ENCODE measurements at places on chromosomes 1 and 21. TPM values are rescaled to one million over a fixed set of nuclear protein-coding genes. Genes with fewer than 3 reads are reported as not detected.

The ATP6V1G3 gene
- not detected for total RNA-seq

GRCh38 chr1:169044296-169044695 is 62.2 kb upstream of the ATP1B1 start:
- no peak for DNase-seq

DNA sequence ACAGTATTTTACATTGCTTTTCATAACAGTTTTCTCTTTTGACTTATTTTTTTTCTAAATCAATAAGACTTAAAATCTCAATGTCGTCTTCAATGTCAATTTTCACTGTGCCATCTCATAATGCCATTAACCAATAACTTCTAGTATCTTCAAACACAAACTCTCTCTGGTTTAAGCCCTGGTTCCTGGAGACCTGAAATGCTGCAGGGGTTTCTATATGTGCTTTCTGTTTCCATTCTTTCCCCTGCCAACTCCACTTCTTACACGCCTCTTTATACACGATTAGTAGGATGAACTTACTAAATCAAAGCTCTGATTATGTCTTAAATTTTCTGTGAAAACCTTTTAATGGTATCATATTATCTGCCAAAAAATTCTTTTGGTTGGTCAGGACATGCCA is 191.4 kb downstream of the AMY1C start:
- no peak for DNase-seq

DNA sequence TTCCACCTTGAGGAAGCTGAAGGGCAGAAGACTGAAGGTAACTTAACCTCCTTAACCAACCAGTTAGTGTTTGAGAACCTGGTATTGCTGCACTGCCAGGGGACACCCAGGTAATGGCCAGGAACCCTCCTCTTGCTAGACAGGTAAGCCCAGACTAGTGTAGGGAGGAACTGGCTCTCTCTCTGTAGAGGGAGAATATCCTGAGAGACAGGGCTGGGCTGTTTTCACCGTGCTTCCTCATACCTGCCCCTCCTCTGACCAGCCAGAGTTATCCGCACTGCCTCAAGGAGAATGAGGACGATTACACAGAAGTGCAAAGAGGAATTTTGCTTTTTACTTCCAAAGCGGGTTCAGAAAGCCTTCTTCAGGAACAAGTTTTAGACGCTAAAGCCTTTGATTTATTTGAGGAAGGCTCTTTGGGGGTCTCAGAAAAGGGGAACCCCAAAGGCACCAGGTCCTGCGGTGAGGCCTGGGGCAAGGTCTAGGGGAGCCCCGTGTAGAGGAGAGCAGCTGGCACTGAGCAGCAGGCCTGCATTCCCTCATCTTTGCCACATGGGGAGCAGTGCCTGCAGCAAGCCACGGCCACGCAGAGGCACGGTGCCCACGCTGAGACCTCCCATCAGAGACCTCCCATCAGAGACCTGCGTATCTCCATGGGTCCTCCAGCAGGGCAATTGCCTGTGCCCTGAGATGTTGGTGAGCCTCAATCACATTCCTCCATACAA is 13.5 kb downstream of the GNG4 start:
- DNase-seq = no peak

DNA sequence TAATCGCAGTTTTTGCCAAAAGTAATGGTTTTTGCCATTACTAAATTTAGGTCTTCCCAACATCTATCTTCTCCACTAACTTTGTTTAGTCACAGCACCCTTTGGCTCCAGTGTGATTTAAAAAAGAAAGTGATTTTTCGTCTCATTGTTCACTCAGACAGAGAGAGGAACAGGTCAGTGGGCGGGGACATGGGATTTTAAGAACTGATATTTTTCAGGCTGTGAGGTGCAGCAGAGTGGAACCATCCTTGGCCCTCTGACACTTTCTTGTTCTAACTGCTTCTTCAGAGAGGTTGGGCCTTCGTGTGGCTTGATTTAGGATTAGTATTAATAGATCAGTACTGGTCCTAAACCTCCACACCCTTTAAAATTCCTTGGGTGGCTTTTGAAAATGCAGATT is 38.8 kb downstream of the CASQ2 start:
- DNase-seq = no peak

The WNT3A gene
- not detected for total RNA-seq

DNA sequence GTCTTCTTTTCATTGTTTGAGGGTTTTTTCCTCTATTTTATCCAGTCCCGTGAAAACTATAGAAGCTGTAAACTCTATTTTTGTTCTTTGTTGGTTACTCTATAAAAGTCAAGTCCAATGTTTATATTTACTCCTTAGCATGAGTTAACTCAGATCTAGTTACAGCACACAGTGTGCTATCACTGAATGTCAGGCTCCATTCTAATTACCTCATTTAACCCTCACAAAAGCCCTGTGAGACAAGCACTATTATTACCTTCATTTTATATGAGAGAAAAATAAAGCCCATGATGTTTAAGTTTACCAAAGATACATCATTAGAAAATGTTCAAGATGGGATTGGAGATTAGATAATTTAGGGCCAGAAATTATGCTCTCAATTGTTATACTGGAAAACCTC is 251.4 kb upstream of the SNX7 start:
- no peak for DNase-seq

DNA sequence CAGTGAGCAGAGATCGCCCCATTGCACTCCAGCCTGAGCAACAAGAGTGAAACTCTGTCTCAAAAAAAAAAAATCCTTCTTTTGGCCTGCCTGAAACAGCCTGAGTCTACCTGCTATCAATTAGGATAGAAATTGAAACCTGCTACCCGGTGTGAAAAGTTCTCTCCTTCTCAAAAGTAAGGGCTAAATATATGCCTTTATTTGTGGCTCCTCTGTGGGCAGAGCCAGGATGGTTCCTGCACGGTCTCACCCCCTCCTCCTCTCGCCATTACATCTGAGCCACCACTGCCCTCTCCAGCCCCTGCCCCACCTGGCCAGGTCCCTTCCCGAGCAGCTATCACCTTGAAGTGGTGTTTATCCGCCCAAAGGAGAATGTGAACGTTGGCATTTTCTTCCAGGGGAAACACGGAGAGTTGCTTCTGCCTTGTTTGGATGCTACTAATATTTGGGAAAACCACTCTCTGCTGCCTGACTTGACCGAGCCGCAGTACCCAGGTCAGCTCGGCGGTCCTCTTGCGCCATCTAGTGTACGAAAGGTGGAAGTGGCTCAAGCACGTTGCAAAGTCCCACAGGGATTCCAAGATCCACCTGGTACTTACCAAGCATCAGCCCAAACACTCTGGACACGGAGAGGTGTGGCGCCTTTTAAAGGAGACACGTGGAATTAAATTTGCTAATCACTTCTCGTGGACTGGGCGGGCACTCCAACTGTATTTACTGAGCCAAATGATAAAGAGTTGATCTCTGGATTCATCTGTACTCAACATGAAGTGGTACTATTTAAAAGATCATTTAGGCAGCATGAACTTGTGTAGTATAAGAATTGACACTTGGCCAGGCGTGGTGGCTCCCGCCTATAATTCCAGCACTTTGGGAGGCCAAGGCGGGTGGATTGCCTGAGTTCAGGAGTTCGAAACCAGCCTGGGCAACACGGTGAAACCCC is 31.9 kb downstream of the SETD4 start:
- peak; percentile 49 for DNase-seq

GRCh38 chr1:161491472-161491871 is 13.8 kb upstream of the FCGR2A start:
- no peak for DNase-seq

DNA sequence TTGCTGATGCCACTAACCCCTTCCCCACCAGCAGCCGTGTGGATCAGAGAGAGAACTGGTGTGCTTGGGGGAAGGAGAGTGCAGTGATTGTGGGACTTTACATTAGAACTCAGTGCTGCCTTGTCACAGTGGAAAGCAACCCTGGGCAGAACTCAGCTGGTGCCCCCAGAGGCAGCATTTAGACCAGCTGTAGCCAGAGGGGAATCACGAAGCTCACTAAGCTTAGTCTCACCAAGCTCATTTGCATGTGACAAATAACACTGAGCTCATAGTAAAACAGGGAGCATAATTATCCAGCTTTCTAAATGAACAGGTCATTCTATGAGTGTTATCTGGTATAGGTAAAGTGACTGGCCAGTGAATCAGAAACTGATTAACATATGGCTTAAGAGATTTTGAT is 9.8 kb upstream of the SMAP2 start:
- peak; percentile 45 for DNase-seq

The OR10Z1 gene
- total RNA-seq = not detected

DNA sequence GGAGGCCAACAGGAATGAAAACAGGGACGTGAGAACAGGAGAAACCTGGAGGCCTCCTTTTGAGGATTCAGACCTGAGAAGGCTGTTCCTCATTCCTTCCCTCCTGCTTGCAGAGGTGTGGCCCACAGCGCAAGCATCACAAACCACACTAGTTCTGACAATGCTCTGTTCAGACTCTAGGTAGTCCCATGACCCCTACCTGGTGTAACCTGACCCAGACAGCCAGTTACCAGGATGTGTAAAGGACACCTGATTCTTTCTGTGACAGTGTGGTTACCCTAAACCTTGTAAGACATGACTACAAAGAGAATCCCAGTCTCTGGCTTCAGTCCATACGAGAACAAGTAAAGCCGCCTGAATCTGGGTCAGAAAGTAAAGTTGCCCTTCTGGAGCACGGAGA is 3.2 kb downstream of the MECR start:
- no peak for DNase-seq

DNA sequence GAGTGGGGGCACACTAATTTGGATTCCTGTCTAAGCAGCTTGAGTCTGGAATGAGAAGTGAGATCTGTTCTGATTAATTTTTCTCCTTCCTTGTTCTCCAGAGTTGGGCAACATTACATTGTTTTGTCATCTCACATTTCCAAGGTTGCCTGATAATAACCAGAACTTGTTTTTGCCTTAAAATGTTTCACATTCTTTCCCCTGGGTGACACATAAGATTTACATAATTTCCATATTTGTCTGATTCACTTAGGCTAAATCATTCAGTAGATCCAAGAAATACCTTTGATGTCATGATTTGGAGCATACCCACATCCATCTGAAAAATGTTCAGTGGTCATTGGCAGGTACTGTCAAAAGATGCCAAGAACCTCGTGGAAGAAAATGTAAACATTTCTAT is 60.3 kb downstream of the XCL2 start:
- no peak for DNase-seq

- no peak for DNase-seq
These were observed 67.2 kb downstream of the SCCPDH start for GRCh38 chr1:246791303-246791918.

GRCh38 chr1:204714194-204714860 is 28.8 kb upstream of the LRRN2 start:
- DNase-seq = no peak

The NR5A2 gene
- 0.07 TPM for total RNA-seq

DNA sequence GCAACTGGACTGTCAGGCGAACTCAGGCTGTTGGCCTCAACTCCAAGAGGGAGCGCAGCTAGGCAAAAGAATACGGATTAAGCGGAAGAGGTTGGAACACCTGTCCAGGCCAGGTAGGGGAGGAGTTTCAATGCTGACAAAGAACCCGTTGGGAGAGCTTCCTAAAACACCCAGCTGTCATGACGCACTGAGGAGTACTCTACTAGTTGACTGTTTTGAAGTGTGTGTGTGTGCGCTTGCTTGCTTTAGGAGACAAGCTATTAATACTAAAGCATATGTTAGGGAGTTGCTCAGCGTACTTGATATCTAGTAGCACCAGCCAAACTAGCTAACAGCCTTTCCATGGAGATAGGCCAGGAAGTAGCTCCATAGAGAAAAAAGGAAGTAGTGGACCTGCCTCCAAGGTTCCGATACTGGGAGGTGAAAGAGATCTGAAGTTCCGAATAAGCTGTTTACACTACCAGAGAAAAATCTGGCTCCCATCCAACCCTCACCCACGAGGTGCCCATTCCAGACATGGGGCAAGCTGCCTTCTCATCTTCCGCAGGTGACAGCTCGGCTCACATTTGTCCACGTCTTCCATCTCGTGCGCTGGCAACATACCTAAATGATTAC is 974 bp upstream of the FNBP1L start:
- no peak for DNase-seq

- no peak for DNase-seq
These were observed 30.5 kb downstream of the KCNC4 start for GRCh38 chr1:110240476-110241210.

The SUSD4 gene
- not detected for total RNA-seq

DNA sequence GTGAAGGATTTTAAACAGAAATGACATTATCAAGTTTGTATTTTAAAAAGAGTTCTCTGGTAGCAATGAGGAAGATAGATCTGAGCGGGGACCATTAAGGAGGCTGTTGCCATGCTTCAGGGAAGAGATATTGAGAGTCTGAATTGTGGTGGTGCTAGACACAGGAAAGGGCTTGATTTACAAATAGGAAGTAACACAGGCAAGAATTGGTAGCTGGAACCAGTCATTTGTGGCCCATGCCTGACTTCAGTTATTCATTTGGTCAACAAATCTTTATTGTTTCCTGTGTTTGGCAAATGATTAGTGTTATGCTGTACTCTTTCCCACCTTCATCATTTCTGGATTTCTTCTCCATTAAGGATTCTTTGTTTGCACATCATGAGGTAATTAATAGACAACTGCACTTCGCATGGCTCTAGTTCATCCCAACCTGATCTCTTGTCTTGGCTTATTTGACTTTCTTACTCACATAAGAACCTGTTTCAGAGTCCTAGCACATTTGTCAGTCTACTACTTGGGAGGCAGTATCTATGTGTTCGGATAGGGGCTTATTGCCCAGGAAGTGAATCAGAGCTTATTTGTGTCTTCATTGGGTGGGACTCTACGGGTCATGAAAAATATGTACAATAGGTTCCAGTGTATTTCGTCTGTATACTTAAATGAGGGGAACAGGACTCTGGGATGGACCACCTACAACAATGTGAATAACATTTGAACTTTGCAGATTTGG is 32.3 kb downstream of the EEIG2 start:
- no peak for DNase-seq

DNA sequence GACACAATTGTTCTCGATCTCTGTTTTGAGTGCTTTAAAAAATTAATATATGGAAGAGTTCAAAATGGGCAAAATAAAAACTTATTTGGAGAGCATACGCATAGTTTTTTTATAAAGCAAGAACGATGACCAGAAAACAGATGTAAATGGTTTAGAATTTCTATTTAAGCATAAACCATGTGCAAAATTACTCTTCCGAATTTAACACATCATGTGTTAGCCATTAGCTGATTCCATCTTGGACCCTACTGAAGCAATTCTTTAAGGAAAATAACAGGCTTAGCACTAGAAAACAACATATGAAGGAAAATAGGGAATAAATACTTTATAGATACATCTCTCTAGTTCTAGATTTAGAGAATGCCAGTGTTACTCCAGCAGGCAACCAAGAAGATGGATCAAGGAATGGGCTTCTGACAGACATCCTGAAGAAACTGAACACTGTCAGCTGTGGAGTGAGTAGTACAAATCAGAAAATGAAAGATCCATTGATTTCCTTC is 26.7 kb downstream of the CDC7 start:
- no peak for DNase-seq

GRCh38 chr1:35447278-35447677 is 109.9 kb downstream of the KIAA0319L start:
- DNase-seq = no peak

The UQCRH gene
- 243 TPM for total RNA-seq

The CFHR1 gene
- total RNA-seq = not detected

The DENND1B gene
- total RNA-seq = 19.2 TPM

DNA sequence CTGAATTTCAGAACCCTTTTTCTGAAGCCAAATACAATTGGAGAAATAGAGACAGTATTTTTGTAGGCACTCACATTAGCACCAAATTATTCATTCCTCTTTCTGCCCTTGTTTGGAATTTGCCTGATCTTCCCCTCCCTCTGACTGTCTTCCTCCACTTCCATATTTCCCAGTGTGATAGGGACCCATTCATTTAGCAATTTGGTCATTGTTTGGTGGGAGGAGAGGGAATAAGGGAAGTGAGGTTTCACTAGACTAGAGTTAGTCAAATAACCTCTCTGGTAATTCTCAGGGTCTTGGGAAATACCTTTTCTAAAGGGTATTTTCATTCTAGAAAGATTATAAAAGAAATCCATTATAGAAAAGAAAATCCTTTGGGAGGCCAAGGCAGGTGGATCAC is 31.0 kb upstream of the MTMR11 start:
- DNase-seq = no peak
